ENCODE measurements at places on chromosomes 16 and 17.

- DNase-seq = no peak
Observed at GRCh38 chr17:47695429-47696376, 1.7 kb downstream of the TBKBP1 start.

DNA sequence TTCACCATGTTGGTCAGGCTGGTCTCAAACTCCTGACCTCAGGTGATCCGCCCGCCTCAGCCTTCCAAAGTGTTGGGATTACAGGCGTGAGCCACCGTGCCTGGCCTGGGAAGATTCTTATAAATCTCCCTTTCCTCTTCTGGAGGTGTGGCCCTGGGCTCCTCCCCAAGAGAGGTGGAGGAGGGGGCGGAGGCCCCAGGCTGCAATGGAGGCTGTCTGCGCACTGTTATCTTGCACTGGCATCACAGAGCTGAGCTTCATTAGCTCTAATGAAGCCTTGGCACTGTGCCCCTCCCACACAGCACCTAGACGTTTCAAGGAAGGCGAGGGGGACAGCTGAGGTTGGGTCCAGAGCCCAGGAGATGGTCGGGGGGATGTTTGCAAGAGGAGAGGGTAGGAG is 7.5 kb downstream of the ARHGAP23 start:
- no peak for DNase-seq

- DNase-seq = no peak
Observed at GRCh38 chr16:59591480-59591879, 857.4 kb upstream of the GOT2 start.

DNA sequence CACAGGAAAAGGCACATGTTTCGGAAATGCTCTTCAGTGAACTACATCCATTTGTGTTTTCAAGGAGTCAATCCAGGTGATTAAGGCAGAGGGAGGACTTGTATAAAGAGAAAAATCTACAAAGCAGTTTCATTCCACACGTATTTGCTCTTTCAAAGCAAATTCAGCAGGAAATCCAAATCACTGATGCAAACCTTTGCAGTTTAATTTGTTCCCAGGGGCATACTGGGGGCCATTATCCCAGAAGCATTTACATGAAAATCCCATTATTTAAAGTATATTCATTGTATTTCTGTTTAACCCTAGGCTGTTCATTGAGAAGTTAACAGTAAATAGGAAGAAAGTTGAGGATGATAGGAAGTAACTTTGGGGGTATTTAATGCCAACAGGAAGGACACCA is 147.9 kb downstream of the PMP22 start:
- no peak for DNase-seq

DNA sequence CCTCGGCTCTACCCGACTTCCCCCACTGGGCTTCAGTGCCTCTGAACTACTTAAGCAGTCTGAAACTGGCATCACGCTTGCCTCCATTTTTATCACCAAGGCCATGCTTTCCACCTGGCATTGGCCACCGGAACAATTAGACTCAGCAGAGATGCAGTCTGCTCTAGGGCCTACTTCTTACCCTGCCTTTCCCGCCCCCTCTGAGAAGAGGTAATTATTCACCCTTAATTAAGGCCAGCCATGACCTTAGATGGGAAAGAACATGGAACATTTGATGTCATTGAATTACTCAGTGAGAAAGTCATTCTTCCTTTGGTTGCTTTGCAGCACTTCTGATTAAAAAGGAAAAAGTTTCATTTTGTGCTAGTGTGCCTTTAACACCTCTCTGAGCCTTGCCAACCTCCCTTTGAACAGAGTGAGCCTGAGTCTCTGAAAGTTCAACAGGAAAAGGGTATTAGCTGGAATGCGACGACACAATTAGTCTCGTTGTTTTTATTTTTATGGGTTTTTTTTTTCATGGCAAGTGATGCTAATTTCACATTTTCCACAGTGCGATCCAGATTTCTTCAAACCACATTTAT is 60.9 kb upstream of the TNRC6A start:
- DNase-seq = peak; percentile 24

- DNase-seq = peak; percentile 34
Observed at GRCh38 chr17:38604479-38605403, 1.0 kb downstream of the SRCIN1 start.

DNA sequence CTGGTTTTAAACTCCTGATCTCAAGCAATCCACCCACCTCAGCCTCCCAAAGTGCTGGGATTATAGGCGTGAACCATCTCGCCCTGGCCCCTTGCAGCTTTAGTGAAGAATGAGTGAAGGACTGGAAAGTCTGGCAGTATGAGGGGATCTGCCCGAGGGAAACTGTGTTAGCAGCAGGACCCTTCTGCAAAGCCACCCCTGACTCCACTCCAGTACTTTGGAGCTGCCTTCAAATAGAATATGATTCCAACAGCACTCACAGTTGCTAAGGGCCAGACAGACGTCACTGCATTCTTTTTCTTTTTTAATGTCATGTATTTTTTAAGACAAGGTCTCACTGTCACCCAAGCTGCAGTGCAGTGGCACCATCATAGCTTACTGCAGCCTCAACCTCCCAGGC is 52.3 kb downstream of the KPNA2 start:
- no peak for DNase-seq

GRCh38 chr16:71357681-71358080 is 842 bp upstream of the CALB2 start:
- no peak for DNase-seq

- no peak for DNase-seq
Observed at GRCh38 chr16:87918866-87919680, 17.3 kb downstream of the CA5A start.

DNA sequence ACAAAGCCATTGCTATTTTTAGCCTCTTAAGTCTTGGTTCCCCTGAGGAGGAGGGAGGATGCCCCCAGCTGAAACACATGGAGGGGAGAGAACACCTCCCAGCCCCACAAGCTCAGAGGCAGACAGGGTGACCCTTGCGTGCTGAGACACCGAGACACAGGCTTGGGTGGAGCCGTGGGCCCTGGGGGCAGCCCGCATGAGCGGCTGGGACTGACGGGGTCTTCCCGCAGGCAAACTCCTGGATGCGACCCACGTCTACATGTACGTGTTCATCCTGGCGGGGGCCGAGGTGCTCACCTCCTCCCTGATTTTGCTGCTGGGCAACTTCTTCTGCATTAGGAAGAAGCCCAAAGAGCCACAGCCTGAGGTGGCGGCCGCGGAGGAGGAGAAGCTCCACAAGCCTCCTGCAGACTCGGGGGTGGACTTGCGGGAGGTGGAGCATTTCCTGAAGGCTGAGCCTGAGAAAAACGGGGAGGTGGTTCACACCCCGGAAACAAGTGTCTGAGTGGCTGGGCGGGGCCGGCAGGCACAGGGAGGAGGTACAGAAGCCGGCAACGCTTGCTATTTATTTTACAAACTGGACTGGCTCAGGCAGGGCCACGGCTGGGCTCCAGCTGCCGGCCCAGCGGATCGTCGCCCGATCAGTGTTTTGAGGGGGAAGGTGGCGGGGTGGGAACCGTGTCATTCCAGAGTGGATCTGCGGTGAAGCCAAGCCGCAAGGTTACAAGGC is 9.8 kb downstream of the SLC16A3 start:
- peak; percentile 85 for DNase-seq

DNA sequence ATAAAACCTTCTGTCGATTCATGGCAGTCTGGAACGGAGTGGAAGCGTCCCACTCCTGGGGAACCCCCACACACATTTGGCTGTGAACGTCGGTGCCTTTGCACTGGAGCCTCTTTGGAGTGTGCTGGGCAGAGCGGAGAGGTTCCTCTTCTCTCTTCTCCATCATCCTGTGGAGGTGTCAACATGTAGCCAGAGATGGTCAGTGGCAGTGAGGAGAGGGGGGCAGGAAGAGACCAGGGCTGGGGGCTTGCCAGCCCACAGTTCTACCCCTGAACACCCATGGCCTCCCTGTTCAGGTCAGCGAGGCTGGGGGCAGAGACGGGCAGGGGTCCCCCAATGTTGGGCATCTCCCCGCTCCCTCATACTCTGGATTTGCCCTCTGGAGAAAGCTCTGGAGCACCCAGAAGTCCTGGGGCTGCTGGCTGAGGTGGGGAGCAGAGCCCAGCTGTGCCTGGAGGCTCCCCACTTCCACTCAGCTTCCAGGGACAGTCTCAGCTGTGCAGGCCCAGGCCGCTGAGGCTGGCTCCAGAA is 223.7 kb downstream of the SEC14L1 start:
- DNase-seq = no peak

DNA sequence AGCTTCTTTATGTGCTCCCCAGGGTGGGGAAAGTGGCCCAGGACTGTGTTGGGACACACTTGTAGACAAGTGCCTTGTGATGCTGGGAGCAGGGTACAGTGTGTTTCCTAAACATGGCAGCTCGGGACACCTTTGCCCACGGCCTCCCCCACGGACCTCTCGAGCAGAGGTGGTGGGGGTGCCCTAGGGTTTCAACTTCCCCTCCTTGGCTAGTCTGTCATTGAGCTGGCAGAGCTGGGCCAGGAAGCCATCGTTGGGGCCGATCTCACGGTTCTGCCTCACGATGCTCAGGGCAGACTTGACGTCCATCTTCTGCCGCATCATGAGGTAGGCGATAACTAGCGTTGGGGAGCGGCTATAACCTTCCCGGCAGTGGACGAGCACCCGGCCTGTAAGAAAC is 9.4 kb downstream of the DUSP3 start:
- DNase-seq = no peak

DNA sequence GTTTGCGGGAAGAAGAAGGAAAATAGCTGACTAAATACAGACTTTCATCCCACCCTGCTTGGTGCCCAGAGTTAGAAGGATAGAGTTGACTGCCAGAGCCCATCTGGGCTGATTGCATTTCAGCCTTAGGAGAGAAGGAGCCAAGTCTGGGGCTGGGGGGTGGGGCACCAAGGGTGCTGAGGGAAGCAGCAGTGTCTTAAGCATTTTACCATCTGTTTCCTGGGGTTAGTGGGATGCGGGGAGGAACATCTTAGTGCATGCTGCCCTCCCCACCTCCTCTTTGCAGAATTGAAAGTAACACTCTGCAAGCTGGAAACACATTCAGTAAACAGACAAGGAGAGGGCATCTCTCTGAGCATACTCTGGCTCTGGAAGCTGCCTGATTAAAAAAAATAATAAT is 1.5 kb upstream of the ARL5C start:
- DNase-seq = peak; percentile 22

DNA sequence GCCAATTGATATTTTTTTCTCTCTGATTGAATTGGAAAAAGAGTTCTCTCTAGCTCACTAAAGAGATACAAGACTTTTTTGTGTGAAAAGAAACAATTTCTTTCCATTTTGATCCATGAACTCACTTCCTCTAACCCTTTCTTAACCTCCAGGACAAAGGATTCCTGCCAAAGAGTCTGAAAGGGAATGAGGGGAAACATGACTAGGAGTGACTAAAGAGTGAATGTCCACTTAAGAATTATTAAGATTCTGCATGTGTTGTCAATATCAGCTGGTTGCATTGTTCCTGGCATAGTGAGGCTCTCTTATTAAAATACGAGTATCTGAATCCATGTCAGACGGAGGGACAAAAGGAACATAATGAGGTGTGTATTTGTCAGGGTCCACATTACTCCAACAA is 344.7 kb downstream of the GRIN2A start:
- DNase-seq = no peak

GRCh38 chr16:79348521-79349306 is 251.8 kb downstream of the MAF start:
- DNase-seq = no peak

GRCh38 chr17:46115699-46116098 is 77.5 kb downstream of the KANSL1 start:
- no peak for DNase-seq

GRCh38 chr17:73783945-73784603 is 139.8 kb upstream of the SDK2 start:
- DNase-seq = no peak

DNA sequence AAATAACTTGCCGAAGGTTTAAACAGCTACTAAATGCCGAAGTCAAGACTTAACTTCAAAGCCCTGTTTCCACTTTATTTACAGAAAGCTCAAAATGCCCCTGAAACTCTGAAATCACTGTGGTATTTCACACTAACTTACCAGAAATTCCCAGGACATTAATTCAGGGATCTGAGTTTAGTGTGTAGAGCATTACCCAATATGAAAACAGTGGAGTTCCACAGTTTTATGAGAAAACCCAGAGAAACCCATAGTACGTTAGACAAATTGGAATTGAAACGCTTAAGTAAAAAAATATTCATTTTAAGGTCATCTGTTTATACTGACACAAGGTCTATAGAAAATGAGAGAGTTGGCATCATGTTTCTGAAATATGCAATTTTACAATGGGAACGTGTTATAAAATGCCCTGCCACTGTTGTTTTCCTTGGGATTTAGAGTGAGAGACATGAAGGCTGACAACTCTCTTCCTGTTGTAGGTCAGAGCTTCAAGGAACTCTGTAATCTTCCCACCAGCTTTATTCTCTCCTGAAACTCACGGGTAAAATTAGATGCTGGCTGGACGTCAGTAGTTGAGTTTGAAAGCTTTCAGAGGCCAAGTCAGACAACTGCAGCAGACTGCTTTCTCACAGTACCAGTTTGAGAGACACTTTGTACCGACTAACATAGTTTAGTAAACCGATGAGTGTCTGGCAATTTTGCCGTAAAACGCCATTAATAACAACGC is 139.4 kb upstream of the TBX2 start:
- DNase-seq = no peak

GRCh38 chr17:68771867-68772515 is 170.8 kb upstream of the FAM20A start:
- DNase-seq = peak; percentile 73

DNA sequence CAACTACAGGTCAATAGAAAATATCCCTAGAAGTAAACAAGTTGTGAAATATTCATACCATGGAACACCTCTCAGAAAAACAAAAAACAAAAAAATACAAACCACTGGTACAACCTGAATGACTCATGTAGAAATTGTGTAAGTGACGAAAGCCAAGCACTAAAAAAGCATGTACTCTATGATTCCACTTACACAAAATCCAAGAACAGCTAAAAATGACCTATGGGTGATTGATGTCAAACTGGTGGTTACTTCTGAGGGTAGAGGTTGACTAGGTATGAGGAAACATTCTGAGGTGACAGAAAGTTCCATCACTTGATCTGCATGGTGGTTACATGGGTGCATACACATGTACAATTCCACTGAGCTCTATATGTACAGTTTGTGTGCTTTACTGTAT is 31.1 kb downstream of the DHRS7C start:
- DNase-seq = no peak

Data from GM12865 (cell line).